ENCODE measurements at places on chromosomes 13 and 19. TPM values are rescaled to one million over a fixed set of nuclear protein-coding genes. Genes with fewer than 3 reads are reported as not detected.

The SCEL gene
- polyA plus RNA-seq, result not detected

The KCTD4 gene
- polyA plus RNA-seq, result 0.53 TPM

- H3K36me3 ChIP-seq, result no peaks in the 10 kb centered on the region
- H3K4me3 ChIP-seq, result no peak overlapping the region
- H3K27me3 ChIP-seq, result no peaks in the 10 kb centered on the region
- H3K27ac ChIP-seq, result no peak overlapping the region
- no peaks in the 10 kb centered on the region for H3K4me1 ChIP-seq
These were observed 157.4 kb downstream of the MZT1 start for GRCh38 chr13:72570019-72570418.

DNA sequence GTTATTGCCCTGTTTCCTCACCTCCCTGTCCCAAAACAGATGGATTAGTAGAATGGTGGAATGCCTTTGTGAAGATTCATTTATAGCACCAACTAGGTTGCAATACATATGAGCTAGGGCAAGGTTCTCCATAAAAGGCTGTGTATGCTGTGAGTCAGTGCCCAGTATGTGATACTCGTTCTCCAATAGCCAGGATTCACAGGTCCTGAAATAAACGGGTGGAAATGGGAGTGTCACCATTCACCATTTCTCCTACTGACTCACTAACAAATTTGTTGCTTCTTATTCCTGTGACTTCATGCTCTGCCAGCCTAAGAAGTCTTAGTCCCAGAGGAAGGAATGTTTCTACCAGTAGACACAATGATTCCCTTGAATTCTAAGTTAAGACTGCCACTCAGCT lies 1745.4 kb downstream of the SLITRK1 start:
- H3K36me3 ChIP-seq, result no peaks in the 10 kb centered on the region
- no peaks in the 10 kb centered on the region for H3K4me1 ChIP-seq
- no peak overlapping the region for H3K4me3 ChIP-seq
- no peak overlapping the region for H3K27ac ChIP-seq

DNA sequence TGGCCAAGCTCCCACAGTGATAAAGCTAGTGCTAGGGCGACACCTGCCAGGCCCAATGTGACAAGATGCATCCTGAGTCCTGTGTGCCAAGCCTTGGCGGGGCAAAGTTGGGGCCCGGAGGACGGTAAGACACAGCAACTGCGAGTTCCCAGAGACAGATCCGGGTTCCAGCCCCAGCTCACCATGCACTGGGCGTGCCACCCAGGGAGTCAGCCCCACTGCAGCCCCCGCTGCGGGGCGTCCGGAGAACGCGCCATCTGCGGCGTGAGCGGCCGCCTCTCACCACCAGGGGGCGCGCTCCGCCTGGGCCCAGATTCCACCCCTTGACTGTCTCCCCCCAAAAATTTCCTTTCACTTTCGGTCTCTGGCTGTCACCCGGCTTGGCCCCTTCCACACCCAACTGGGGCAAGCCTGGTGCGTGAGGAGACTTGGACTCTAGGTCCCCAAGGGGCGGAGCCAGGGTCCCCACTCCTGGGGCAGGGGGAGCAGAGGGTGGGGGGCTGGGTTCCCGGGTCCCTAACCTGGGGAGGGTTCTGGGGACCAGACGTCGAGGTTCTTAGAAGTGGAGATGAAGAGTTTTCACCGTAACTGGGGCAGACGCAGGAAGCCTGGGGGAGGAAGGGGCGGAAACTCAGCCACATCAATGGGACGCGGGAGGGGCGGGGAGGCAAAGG lies at the start of gene FLT3LG:
FLT3LG (plus strand) TSS at position 348 of the 674 bp plus-strand sequence. CDS start 425 bp downstream, outside the sequence.
- peak within 1 kb of the TSS; percentile 59 for H3K4me3 ChIP-seq
- H3K27ac ChIP-seq, result peak within 1 kb of the TSS; percentile 49
- DNase-seq, result peak; percentile 69
- H3K36me3 ChIP-seq, result peaks cover 1% of the 10 kb centered on the region

- H3K4me1 ChIP-seq, result no peaks in the 10 kb centered on the region
- peak overlapping the region; percentile 42 for H3K4me3 ChIP-seq
- H3K27ac ChIP-seq, result no peak overlapping the region
- peaks cover 9% of the 10 kb centered on the region for H3K36me3 ChIP-seq
- DNase-seq, result peak; percentile 6
These were observed 32.2 kb downstream of the ZNF136 start for GRCh38 chr19:12194827-12195731.

- no peaks in the 10 kb centered on the region for H3K27me3 ChIP-seq
- H3K27ac ChIP-seq, result no peak overlapping the region
- no peaks in the 10 kb centered on the region for H3K4me1 ChIP-seq
- H3K4me3 ChIP-seq, result no peak overlapping the region
- no peaks in the 10 kb centered on the region for H3K36me3 ChIP-seq
These were observed 800.4 kb downstream of the DIAPH3 start for GRCh38 chr13:59363313-59363712.

GRCh38 chr19:39996218-39996810 lies 546 bp upstream of the ZNF546 start:
- peak; percentile 70 for DNase-seq
- peak overlapping the region; percentile 72 for H3K4me3 ChIP-seq
- H3K36me3 ChIP-seq, result no peaks in the 10 kb centered on the region
- peak overlapping the region; percentile 79 for H3K27ac ChIP-seq
- no peaks in the 10 kb centered on the region for H3K27me3 ChIP-seq
- peaks cover 5% of the 10 kb centered on the region for H3K4me1 ChIP-seq

All from IMR-90 (cell line).